ENCODE measurements at places on chromosomes 6 and 20.

- no peak for DNase-seq
Measured at GRCh38 chr6:18410412-18410811, 23.3 kb downstream of the RNF144B start.

DNA sequence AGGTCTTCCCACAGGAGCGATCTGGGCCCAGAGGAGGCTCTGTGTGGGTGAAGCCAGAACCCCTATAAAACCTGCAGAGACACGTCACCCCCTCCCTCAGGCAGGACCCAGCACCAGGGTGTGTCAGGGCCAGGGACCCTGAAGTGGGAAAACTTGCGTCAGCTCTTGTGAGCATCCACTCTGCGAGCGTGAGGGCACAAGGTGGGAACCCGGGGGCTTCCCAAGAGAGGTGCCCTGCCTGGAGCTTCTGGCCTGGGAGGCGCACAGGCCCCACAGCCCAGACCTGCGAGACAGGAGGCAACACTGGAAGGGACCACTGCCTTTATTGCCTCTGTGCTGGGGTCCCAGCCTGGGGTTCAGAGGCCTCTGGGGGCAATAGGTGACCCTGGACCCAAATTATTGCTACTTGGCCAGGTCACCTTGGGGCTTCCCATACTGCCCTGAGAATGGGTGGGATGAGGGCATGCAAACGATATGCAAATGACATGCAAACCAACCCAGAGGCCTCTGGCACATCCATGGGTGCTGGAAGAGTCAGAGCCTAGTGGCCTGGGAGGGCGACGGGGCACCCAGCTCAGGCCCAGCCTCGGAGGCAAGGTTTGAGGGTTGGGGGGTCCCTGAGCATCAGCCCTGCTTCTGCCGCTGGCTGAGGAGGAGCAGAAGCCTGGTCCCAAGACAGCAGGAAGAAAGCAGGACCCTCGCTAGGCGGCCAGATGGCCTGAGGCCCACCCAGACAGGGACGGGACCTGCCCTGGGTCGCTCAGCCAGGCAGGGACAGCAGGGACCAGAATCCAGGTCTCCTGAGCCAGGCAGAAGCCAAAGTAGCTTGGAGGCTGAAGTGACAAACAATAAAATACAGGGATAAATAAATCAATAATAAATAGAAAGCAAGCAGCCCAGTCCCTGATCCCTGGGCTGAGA lies 5.1 kb upstream of the C20orf144 start:
- DNase-seq, result no peak

DNA sequence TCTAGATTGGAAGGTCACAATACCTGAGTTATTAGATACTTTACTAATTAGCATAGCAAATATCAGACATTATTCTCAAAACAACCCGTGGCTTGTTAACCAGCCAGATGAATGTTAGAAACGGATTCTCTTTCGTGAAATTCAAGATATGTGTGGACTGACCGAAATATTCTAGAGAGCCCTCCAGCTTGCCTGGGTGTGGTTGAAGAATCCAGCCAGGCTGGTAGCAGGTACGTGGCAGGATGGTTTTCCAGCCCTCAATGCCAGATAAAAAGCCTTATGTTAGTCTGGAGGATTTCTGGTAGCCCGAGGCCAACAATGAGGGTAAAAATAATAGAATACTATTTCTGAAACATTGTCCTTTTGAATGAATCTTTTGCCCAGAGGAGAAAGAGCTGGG lies 19.3 kb downstream of the ECT2L start:
- DNase-seq, result no peak

DNA sequence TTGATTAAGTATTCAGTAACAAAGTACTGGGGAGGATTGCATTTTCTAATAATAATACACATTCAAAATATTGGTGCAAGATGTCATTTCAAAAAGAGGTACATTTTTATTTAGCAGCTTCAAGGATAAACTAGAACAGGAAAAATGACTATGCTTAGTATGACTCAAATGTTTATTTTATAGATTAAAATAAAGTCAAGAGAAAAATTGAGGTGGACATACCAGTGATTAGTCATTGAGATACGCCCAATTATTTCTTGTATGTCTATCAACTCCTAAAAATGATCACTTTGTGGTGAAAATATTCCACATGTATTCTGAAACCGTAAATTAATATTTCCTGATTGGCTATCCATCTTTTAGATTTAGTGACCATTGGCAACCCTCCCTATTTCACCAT lies 96.7 kb downstream of the PHF3 start:
- DNase-seq, result no peak

- DNase-seq, result no peak
Measured at GRCh38 chr20:8812817-8813216, 256.1 kb upstream of the PLCB4 start.

DNA sequence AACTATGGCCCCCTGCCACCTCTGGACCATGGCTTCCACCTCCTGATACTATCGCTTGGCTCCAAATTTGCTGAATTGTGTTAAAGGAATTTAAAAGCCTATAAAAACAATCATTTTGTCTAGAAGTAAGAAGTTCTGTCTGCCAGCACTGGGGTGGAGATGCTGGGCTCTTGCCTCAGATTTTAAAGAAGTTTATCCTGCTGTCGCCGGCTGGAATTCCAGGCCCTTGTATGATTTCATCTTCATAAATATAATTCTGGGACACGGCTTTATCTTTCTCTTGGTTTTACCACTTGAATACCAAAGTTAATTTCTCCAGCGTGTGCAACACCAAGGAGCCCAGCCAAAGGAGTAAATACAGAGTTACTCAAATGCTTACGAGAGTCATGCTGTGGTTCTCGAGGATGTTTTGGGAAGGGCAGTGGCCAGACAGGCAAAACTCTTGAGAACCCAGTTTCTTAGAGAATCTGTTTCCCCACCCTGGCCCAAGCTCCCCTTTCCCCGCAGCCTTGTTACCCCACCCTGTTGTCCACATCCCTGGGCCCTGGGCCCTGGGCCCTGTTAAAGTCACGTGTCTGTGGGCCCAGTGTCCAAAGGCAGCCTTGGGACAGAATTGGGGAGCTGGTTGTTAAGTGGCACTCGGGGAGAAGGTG lies 31.9 kb downstream of the C6orf89 start:
- DNase-seq, result no peak

- DNase-seq, result no peak
Measured at GRCh38 chr6:32092760-32093497, 16.2 kb downstream of the TNXB start.

DNA sequence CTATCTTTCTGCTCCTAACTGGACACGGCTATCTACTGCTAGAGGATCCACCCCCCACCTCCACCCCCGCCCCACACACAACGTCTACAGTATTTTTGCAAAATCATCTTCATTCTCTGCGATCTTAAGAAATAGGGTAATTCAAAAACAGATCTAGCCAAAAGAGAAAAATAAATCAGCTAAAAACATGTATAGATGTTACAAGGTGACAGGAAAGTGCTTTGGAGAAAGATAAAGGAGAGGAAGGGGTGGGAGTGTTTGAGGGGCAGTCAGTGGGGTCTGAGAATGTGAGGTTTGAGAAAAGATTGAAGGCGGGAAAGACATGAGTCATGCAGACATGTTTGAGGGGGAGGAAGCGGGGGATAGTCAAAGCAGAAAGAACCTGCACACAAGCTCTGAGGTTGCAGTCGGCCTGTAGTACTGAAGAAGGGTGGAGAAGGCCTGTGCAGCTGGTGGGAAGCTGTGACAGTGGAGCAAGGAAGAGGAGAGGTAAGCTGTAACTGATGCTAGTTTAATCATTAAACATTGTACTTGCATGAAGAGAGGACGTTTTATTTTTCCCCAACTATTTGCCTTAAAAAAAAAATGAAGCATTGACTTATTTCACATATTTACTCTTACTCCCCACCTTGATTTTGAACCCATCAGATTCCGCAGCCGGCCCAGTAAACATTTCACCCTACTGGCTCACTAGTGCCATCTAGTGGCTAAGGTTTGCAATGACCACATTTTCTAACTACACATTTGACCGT lies 332.6 kb downstream of the ADGRB3 start:
- DNase-seq, result peak; percentile 7

GRCh38 chr20:24936526-24937407 lies 12.3 kb upstream of the CST7 start:
- DNase-seq, result no peak

DNA sequence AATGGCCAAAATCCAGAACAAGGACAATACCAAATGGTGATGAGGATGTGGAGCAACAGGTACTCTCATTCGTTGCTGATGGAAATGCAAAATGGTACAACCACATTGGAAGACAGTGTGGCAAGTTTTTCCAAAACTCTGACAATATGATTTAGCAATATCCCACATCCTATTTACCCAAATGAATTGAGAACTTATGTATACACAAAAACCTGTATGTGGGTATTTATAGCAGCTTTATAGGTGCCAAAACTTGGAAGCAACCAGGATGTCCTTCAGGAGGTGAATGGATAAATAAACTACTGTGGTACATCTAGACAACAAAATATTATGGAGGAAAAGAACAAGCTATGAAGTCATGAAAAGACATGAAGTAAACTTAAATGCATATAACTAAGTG lies 156.5 kb downstream of the TFAP2A start:
- no peak for DNase-seq

GRCh38 chr6:109323241-109323640 lies 59.0 kb downstream of the CD164 start:
- no peak for DNase-seq

- DNase-seq, result no peak
Measured at GRCh38 chr6:21808045-21808470, 214.5 kb downstream of the SOX4 start.

GRCh38 chr6:116366740-116367275 lies 3.9 kb upstream of the DSE start:
- no peak for DNase-seq

GRCh38 chr6:98925831-98926230 lies 21.9 kb downstream of the FBXL4 start:
- DNase-seq, result no peak
